ENCODE measurements at places on chromosomes 3 and 15. TPM values are rescaled to one million over a fixed set of nuclear protein-coding genes. Genes with fewer than 3 reads are reported as not detected.

DNA sequence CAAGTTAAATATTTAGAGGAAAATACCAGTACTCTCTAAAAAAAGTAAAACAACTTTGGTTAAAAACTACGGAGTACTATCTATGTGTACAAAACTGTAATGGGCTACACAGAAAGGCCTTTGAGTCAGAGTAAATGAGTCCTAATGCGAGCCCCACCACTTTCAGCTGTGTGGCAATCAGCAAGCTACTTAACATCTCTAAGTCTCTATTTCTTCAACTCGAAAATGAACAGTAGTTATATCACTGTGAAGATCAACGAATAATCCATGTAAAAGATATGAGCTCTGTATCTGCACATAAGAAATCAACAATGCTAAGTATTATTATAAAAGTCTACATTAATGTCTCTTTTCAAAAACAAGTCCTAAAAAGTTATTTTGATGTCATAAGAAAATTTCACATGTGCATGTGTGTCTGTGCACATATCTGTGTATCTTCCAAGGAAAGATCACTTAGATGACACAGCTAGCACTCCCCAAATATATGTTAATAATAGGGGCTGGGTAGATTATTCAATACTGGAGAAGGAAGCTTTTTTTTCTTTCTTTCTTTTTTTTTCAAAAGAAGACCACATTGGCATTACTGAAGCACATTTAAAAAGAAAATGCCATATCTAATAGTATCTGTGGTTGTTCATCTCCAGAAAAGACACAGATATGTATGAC is 58.8 kb downstream of the TBC1D5 start:
- DNase-seq: no peak

DNA sequence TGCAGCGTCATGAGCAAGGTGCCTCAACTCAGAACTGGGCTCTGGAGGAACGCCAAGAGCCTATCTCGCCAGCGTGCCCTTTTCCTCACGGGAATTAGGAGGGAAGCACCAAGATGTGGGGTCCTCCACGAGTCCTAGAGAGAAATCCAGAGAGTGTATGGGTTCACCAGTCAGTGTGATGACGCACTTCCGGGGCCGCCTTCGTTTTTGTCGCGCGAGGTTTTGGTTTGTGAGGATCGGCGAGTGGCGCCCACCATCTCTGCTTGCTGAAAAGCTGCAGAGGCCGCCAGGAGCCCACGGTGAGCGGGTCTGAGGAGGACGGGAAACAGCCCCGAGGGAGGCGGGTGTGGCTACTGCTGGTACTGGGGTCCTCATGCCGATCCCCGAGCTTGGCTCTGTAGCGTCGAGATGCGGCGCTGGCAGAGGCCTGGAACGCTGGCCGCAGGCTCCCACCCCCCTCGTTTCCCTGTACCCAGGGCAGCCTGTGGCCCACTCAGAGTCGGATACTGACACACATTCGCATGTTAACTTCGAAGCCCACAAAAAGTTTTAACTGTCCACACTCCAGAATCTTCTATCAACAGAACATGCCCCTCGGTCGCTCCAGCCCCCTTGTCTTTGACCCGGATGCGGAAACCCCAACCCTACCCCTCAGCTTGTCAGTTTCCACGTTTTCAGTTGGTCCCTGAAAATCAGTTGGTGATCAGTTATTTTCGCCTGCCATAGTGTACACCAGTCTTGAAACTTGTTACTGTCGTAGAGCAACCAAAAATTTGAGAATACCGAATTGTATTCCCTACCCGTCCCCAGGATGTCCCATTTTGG is 30.4 kb downstream of the ZNF662 start:
- DNase-seq: peak; percentile 55

- no peak for DNase-seq
Observed at GRCh38 chr3:4834403-4834866, 144.8 kb upstream of the BHLHE40 start.

DNA sequence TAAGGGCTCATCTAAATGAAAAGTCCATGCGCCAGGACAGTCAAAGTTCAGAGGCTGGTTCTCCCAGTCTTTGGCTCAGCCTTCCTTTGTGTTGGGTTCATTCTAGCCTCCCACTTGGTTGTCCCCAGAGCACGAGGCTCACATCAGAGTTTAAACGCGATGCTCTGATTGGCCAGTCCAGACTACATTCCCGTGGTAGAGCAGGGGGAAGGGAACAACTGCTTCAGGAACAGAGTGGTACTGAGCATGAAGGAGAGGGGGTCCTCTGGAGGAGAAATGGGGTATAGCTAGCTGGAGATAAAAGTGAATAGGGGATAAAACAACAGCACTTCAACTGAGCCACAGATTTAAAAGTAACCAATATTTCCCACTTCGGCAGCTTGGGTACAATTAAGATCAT is 32.2 kb downstream of the ANAPC13 start:
- no peak for DNase-seq

- no peak for DNase-seq
Observed at GRCh38 chr3:9105421-9105820, 142.1 kb upstream of the RAD18 start.

- DNase-seq: no peak
Observed at GRCh38 chr3:65026151-65026550, 338.4 kb upstream of the ADAMTS9 start.

DNA sequence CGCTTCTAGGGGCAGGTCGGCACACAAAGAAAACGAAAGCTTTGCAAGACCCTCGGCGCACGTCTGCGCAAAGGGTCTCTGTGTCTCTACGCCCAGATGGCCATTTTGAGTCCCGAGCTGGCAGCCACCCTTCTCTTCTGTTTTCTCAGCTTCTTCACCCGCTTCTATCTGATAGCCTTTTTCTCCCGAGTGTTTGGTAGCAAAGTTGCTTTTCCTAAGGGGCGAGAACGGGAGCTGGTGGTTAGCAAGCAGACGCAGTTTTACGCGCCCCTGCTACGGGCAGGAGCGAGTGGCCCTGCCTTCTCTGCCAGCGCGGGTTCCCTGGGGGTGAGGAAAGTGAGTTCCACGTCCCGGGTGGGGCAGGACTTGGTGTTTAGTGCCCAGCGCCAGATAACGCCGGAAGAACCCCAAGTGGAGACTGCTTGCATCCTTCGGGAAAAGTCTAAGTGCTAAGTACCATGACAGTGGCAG is 2.9 kb upstream of the MKRN2 start:
- DNase-seq: peak; percentile 14

DNA sequence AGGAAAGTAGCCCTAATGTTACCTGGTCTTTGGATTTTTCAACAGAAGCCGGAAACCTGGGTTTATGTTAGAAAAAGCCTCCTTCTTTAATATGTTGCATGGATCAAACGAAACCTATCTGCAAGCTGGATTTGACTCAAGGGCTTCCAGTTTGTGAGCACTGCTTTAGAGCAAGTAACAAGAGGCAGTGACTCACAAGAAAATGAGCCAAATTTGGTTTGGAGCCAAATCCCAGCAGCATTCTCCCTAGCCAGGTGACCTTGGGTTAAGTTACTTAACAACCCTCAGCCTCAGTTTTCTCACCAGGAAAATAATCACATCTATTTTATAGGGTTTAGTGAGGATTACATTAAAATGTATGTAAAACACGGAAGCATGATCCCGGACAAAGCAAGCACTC is 215.2 kb upstream of the PRICKLE2 start:
- peak; percentile 92 for DNase-seq

DNA sequence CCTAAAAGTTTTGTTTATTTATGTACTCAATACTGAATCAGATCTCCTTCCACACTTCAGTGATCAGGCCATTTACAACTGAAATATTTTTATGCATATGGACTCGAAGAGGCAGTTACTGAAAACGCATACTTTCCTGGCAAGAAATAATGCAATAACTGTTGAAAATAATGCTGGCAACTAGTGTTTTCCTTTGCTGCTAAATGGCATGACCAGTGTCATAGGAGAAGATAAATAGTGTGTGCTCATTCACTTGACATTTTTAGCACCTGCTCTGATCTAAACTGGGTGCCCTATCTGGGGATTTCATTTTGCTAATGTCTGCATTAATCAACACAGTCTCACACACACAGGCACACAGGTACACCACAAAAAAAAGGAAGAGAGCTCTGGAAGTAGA is 695.2 kb downstream of the TUSC7 start:
- DNase-seq: no peak

GRCh38 chr15:85706779-85707518 is 87.8 kb downstream of the KLHL25 start:
- DNase-seq: peak; percentile 96

- peak; percentile 8 for DNase-seq
Observed at GRCh38 chr15:65377105-65377975, 462 bp downstream of the IGDCC3 start.

DNA sequence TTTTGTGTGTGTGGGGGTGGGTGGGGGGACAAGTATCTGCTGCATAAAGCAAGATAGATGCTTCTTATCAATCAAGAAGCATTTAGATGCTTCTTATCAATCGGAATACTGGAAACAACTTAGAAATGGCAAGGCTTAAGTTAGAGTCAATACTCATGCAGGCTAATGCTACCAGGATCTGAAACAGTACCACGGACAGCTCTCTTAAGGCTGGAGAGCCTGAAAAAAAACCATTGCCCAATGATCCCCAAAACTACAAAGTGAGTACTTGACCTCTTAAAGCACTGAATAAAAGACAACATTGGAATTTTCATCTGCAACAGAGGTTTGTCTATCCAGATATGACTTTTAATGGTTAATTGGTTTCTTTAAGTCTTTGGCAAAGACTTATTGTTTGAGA is 262.3 kb downstream of the GAP43 start:
- peak; percentile 16 for DNase-seq

DNA sequence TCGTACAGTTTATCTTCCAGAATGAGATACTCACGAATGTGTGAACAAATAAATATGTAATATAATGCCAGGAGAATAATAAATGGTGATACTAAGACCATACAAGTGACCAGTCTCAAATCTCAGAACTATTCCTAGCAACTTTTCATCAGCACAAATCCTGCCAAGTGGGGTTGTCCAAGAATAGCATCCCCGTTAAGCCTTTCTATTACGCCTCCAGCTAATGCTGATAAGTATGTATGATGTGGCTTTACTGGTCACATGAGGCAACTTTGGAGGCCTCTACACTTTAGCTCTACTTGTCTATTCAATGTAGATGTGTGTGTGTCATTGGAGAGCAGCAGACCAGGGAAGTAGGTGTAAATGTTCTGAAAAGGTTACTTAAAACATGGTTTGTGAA is 129.5 kb downstream of the KCNMB2 start:
- DNase-seq: no peak

DNA sequence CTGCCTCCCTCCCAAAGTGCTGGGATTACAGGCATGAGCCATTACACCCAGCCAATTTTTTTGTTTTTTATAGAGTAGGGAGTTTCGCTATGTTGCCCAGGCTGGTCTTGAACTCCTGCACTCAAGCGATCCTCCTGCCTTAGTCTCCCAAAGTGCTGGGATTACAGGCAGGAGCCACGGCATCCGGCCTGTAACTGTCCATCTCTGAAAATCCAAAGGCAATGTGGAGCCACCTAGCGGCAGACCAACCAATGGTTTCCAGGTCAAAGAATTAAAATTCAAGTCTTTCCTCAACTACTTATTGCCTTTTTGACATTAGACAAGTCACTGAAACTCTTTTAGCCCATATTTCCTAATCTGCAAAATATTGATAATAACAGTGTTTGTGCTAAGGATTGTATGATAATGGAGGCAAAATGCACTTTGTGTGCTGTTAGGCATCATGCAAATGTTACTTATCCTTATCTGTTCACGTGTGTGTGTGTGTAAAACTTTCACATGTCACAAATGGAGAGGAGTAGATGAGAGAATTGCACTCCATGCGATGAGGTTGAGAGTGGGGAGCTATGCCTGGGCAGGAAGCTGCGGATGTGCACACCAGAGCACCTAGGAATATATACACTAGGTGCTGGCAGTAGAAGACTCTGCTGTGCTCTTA is 48.7 kb downstream of the COL8A1 start:
- DNase-seq: peak; percentile 82

- no peak for DNase-seq
Observed at GRCh38 chr15:79643393-79643792, 211.3 kb downstream of the MINAR1 start.

DNA sequence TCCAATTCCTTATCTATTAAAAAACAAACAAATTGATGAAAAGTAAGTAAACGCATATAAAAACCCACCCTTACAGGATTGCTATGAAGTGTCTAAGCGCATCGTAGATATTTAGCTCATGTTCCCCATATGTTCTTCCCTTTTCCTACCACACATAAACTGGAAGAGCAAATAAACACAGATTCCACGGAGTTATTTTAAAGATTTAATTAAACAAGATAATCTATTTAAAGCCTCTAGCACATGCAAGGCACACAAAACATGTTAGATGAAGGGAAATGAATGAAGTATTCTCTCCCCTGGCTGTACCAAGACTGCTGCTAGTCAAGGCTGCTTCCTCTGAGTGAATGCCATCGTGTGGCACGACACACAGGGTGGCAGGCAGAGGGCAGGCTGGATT is 78.4 kb upstream of the FGF12 start:
- no peak for DNase-seq

DNA sequence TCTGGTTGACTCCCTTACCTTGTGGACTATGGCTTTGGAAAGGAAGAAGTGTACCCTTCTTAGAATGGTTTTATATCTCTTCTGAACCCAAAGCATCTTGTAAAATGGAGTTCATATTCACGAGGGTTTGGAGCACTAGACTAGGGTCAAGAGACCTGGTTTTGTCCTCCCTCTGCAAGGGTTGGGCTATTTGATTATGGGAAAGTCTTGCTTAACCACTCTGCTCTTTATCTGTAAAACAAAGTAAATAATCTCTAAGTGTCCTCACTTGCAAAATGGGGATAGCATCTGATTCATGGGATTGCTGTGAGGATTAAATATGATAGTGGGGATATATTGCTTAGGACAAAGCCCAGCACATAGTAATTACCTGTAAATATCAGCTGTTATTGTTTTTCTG is 17.9 kb upstream of the SLC2A2 start:
- no peak for DNase-seq

DNA sequence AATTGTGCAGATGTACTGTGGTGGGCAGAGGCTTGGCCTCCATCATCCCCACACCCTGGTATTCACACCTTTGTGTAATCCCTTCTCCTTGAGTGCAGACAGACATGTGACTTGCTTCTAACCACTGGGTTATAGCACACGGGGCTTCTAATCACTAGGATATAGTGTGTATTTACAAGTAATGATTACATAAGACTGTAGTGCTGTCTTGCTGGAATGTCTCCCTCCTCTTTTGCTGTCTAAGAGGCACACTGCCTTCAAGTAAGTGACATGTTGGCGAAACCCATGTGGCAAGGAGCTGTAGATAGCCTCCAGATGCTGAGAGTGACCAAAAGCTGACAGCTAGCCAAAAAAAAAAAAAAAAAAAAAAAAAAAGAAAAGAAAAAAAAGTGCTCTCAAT is 542.7 kb upstream of the MDFIC2 start:
- DNase-seq: peak; percentile 39

GRCh38 chr15:99158626-99159412 is 53.9 kb downstream of the SYNM start:
- DNase-seq: no peak

DNA sequence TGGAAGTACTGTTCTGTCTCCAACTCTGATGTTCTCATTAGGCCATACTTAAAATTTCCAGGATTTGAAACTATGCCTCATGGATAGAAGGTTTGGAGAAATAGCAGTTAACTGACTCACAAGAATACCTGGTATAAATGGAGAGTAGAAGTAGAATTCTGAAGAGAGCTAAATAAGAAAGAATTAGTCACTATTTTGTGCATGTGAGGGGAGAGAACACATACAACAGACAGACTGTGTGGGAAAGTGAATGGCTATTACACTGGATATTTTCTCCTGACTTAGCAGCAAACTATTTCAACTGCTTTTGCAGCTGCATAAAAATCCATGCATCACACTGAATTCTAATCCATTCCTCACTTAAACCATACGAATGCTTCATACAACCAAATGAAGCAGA is 71.3 kb downstream of the C3orf70 start:
- no peak for DNase-seq

The SKOR1 gene
- 0.08 TPM for total RNA-seq

The INSYN1 gene
- total RNA-seq: 1.2 TPM

The MEGF11 gene
- total RNA-seq: not detected

The OXTR gene
- total RNA-seq: 6.1 TPM

The SEC22A gene
- 44.6 TPM for total RNA-seq

Measured in fibroblast of the aortic adventitia (primary cell).